ENCODE measurements at places on chromosomes 2 and 18.
A peak's percentile ranks its signal among the peaks of the same experiment; 100 is the strongest.

DNA sequence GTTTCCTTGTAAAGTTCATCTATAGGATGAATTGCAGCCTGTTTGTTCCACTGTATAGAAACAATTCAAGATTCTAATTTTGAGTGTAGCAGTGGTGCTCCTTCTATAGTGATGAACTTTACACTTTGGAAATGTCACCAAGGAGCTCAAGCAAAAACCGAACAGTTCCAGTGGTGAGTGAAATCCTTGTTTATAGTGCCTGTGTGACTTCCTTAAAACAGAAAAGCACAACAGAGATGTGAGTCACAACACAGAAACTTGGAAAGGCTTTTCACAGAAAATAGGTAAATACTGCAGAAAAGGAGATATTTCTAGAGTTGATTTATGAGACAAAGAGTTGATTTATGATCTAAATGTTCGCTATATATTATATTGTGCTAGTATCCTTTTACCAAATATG, 482.0 kb downstream of the PTPRM start:
- DNase-seq, result no peak

- no peak for DNase-seq
Measured at GRCh38 chr18:63192126-63192884, 127.3 kb downstream of the BCL2 start.

DNA sequence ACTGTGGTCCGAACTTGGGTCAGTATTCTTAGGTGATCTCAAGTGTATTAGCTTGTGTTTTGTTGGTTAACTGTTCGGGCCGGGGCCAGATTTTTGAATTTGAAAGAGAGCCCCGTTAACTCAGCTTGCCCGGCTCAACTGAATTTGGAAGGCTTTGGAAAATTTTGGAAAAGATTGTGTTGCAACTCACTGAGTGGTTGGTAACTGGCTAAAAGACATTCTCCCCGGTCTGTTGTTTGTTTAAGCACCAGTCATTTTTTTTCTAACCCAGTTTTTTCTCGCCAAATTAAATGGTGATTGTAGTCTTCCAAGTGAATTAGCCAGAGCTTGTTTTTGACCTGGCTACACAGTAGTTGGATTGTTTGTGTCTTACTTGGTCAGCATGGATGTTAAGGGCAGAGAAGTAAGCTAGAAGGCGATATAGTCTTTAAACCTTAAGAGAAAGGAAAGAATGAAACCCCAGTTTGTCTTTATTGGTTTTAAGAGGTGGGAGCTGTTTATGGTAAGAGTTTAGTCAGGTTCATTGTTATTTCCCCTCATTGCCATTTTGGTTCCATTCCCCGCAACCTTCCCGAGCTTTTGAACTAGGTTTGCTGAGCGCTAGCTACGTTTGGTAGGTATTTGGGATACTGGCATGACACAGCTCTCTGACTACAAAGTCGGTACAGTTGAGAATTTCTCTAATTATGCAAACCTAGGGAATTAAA, 2.4 kb downstream of the MAP4K4 start:
- peak; percentile 26 for DNase-seq

GRCh38 chr2:44246840-44247369, 28.4 kb upstream of the SLC3A1 start:
- DNase-seq, result no peak

DNA sequence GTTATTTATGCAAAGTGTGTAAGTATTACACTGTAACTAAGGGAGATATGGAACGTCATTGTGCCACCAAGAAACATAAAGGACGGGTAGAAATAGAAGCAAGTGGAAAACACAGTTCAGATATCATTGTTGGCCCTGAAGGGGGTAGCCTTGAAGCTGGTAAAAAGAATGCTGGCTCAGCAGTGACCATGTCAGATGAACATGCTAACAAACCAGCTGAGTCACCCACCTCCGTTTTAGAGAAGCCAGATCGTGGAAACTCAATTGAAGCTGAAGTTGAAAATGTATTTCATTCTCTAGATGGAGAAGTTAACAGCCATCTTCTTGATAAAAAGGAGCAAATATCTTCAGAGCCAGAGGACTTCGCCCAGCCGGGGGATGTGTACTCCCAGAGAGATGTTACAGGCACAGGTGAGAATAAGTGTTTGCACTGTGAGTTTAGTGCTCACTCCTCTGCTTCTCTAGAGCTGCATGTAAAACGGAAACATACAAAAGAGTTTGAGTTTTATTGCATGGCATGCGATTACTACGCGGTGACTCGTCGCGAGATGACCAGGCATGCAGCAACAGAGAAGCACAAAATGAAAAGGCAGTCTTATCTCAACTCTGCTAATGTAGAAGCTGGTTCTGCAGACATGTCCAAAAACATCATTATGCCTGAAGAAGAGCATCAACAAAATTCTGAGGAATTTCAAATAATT, 36.1 kb downstream of the ZNF407 start:
- peak; percentile 41 for DNase-seq

DNA sequence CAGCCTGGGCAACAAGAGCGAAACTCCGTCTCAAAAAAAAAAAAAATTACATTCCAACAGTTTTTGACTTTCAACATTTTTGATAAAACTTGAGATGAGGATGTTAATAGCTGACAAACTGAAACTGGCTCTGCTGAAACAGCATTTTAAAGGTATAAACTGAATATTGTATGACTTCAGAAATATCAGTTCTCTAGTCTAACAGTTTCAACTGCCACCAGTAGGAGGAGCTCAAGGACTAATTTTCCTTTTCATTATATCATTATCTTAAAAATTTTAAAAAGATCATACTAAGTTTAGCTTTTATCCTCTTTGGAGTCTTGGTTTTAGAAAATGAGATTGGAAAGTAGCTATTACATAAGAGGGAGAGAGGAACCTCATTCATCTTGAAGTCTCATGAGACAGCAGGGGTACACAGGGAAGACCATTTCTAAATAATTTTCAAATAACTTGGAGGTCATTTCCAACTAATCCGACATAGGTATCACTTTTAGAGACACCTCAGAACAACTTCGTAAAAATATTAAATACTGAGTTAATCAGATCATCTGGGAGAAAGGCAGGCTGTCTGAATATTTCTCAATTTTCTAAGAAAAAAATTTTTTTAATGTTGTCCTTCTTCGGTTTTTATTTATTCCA, 37.6 kb upstream of the MCM6 start:
- DNase-seq, result peak; percentile 46

GRCh38 chr2:217220228-217221013, 360.6 kb upstream of the TNP1 start:
- no peak for DNase-seq

GRCh38 chr2:187500585-187501359, 52.7 kb upstream of the CALCRL start:
- no peak for DNase-seq

DNA sequence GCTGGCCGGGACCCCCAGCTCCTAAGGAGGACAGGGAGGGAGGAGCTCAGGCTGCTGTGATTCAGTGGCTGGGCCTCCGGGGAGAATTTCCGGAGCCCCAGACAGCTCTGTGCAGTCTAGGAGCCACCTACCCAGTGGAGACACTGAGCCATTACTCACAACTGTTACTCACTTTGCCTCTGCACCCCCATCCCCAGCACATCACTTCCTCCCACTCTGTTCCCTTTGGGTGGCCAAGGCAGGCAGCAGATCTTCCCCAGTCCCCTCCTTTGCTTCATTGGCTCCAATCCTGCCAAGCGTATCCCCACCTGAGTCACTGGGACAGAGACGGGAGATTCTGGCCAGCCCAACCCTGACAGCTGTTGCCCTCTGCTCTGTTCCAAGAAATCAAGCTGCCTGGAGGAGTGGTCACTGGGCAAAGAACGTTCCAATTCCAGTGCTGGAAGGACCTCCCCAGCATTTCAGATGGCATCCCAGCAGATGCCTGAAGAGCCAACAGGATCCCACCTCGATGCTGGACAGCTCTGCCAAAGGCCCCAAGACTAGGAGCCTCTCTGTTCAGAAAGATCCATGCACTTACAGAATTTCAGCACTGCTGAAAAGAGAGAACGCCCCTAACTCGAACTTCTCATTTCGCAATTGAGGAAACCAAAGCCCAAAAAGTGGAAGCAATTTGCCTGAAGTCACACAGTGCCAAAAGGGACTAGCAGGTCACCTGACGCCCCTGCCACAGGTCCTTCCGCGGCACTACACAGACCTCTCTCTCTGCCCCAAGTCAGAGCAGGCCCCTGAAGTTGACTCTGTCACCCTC, 68.3 kb downstream of the TNS1 start:
- DNase-seq, result no peak

DNA sequence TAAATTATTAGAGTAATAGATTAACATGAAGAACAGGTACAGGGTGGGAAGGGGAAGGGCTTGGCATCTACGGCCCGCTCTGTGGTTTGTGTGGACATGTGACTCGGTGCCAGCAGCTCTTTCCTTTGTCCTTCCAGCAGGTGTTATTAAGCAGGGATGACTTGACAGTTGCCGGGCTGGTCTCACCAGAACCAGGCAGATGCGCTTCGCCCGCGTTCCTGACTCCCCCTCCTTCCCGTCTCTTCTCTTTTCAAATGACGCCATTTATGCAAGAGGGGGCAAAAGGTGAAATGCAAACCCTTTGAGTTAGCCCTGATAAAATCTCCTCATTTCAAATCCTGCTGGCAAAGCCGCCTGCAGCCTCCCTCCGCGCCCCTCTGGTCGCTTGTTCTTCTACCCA, 38.9 kb upstream of the MGAT4A start:
- peak; percentile 57 for DNase-seq

- no peak for DNase-seq
Measured at GRCh38 chr2:23565814-23566213, 180.8 kb downstream of the KLHL29 start.

DNA sequence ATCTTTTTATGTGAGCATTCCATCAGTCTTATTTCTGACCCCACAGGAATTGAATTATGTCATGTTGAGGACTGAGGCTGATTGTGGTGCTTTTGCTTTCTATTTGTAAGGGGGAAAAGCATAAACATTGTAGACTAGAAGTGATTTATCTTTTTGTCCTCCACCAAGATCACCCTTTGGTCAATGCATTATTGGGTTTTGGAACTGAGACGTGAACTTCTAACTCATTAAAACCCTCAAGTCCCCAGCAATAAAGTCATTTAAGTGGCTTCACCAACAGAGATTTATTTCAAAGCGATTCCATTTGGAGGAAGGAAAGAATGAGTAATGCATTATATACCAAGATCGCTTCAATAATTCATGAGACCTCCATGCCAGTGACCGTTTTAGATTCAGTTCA, 75.5 kb upstream of the TXNDC2 start:
- DNase-seq, result no peak

DNA sequence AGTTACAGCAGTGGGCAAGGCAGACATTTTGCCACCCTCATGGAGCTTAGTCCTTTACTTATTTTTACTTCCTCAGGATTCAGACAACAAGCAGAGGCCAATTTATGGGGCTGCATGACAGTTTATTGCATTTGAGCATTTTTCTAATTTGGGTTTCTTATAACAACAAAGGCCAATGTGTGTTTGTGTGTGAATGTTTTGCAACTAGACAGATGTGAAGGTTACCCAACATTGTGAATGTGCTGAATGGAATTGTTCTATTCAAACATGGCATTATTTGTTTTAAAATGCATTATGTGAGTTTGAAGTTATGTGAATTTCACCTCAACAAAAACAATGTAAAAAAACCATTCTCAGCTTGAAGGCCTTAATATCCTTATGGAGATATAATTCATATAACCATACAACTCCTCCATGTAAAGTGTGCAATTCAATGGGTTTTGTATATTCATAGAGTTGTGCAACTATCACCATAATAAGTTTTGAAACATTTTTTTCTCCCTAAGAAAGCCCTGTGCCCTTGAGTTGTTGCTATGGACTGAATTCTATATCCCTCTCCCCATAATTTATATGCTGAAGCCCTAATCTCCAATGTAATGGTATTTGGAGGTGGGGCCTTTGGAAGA, 57.3 kb downstream of the CCDC195 start:
- DNase-seq, result no peak

- no peak for DNase-seq
Measured at GRCh38 chr2:70668432-70668831, 99.6 kb downstream of the ADD2 start.

GRCh38 chr2:14445670-14446069, 186.8 kb upstream of the LRATD1 start:
- DNase-seq, result no peak

DNA sequence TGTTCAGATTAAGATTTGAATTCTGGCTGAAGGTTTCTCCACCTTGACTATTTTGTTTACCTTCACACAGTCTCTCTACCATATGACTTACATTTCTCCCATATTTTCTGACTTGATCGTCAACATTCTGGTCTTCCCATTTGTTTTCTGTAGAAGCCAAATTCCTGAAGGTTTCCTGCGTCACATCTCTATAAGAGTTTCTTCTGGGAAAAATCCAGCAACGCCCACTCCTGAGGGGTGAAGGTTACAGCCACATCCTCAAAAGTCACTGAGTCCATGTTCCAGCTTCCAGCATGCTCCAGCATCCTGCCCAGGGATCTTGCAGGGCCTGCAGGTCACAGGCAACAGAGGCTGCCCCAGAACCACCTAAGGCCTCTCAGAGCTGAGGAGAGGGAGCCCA, 47.5 kb downstream of the NBEAL1 start:
- DNase-seq, result no peak

DNA sequence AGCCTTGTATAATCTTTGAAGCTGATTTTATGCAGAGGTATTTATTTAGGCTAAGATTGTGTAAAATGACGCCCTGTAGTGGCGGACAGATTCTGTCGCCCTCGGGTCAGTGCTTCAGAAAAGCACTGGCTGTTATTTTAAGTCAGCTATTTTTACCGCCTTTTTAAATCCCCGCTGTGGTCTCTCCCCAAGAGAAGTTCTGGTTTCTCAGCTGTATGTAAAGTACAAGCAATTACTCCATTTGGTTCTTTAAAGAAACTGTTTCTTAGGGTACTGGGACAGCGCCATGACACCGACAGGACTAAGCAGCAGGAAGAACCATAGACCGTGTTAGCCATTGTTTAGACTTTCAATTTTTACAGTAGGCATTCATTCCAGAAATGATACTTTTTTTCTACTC, 65.0 kb downstream of the UGGT1 start:
- DNase-seq, result no peak

- no peak for DNase-seq
Measured at GRCh38 chr2:31526946-31527732, 53.6 kb downstream of the SRD5A2 start.

DNA sequence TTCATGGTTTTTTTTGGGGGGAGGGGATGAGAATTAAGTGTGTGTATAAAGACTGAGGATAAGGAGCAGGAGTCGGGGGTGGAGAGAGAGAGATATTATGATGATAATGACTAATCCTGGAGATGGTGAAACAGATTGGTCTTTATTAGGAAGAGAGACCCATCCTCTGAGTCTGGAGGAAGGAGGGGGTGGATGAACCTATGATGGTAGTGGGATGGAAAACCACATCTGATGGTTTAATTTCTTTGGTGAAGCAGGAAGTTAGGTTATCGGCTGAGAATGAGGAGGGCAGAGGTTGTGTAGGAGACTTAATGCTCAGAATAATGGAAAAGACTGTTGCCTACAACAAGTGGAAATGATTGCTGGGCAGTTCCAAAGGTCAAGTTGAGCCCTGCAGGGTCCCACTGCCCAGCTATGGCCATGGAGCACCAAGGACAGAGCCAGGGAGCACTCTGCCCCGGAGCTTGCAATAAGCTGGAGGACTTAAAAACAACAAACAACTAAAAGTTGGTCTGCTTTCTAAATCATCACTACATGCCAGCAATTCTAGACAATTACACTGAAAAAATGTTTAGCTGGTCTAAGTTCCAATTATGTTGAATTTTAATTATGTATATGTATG, 7.9 kb downstream of the SLC16A14 start:
- DNase-seq, result no peak

- no peak for DNase-seq
Measured at GRCh38 chr2:8518979-8519668, 162.7 kb upstream of the ID2 start.

- DNase-seq, result no peak
Measured at GRCh38 chr2:86426271-86426670, 14.9 kb upstream of the KDM3A start.

- DNase-seq, result no peak
Measured at GRCh38 chr2:201413143-201413542, 38.1 kb downstream of the TRAK2 start.

Measured in stimulated activated CD8-positive, alpha-beta memory T cell treated with anti-CD3 and anti-CD28 coated beads, Interleukin-4, amount 100 ng/mL, for 48 hours (primary cell).